H7 (cell line): ENCODE measurements at places on chromosomes 3 and 15.
A peak's percentile ranks its signal among the peaks of the same experiment; 100 is the strongest.

DNA sequence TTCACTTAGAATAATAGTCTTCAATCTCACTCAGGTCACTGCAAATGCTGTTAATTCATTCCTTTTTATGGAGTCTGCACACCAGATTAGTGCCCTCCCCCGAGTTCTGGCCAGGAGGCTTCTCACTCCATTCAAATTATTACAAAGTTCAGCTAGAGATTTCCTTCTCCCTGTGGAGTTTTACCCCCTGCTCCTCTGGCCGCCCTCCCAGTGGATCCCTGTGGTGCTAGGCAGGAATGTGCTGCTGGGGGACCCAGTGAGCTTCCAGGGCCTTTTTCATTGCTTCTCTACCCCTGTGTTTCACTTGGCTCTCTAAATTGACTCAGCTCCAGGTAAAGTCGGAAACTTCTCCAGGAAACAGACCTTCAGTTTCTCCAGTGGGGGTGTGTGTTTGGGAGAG, 42.7 kb upstream of the CD200R1L start:
- DNase-seq, result no peak

GRCh38 chr15:58724466-58724865, 25.0 kb downstream of the ADAM10 start:
- DNase-seq, result no peak

- DNase-seq, result peak; percentile 94
These were observed at the start of gene ST8SIA2 for GRCh38 chr15:92393071-92393979. Gene ST8SIA2, plus strand, starts transcription at chr15:92393881. Its CDS starts 184 bp downstream, at chr15:92394065.

GRCh38 chr15:55279746-55280351, 9.8 kb downstream of the RAB27A start:
- DNase-seq, result no peak

DNA sequence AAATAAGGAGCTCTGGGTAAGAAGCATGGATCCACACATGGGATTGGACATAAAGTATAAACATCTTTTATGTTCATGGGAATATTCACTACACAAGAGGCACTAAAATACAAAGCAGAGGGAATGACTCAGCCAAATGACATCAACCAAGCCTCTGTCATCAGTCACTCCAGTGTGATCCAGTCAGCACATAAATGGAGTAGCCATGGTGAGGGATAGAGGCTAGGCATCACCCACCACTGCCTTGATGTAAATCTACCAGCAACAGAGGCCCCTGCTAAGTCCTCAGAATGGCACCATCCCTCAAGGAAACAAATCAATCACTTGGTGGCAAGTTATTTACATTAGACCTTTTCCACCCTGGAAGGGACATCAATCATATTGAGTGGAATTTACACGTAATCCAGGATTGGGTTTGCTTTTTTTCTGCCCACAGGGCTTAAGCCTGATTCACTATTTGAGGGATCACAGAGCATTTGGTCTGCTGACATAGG, 27.2 kb downstream of the VEPH1 start:
- no peak for DNase-seq

GRCh38 chr15:60936186-60936585, 292.9 kb downstream of the RORA start:
- no peak for DNase-seq

DNA sequence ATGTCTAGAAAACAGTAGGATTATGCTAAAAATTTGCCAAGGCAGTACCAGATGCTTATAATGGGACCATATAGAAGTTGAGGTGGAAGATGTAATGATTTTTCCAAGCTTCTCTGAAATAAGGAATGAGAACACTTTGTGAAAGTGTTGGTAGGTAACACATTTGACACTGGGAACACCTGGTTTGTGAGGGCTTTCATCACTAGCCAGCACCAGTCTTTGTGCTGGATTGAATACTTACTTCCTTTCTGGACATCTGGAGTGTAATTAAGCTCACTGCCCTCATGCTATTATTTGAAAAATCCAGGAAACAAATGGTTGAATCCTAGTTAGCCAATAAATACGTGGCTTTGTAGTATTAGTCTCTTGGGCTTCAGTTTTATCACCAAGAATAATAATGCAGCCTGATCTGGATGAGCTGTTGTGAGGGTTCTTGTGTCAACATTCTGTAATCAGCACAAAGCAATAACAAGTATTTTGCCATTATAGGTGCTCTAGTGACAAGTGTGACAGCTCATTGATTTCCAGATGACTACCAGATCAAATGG, 12.9 kb downstream of the CCDC80 start:
- DNase-seq, result no peak

- DNase-seq, result no peak
These were observed 5.7 kb upstream of the IQGAP1 start for GRCh38 chr15:90382320-90382719.

- peak; percentile 15 for DNase-seq
These were observed 56.8 kb upstream of the TGFBR2 start for GRCh38 chr3:30549600-30549999.

DNA sequence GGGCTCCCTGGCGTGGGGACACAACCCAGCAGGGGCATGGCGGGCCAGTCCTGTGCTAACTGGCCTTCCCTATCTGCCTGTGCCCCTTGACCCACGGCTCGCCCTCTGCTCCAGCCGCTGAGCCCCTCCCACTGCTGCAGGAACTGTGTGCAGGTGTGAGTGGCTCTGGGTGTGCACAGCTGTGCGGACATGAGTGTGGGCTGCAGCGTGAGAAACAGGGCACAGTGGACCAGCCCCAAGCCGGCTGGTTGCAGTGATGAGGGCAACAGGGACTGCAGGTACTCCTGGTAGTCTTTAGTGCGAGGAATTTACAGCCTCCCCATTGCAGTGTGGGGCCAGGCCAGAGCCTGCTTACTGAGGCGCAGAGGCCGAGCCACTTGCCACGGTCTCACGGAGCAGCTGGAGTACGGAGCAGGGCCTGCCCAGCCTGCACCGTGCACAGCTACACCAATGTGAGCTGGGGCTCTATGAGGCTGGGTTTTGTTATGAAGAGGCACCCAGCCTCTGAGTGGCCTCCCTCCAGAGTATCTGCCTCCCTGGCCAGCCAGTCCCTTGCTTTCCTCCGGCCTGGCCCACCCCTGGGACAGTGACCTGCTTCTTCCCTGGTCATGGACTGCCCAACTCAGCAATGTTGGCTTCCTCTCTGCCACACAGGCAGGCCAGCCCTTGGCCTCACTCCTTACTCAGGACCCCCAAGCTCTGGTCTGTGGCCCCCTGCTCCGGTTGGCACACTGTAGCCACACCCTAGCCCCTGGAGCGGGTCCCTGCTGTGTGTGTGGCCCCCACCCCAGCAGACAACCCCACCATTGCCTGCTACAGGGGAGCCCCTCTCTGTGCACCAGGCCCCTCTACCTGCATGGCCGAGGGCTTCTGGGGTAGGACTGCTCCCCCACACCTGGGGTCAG, 47.8 kb downstream of the PLXNA1 start:
- DNase-seq, result no peak

DNA sequence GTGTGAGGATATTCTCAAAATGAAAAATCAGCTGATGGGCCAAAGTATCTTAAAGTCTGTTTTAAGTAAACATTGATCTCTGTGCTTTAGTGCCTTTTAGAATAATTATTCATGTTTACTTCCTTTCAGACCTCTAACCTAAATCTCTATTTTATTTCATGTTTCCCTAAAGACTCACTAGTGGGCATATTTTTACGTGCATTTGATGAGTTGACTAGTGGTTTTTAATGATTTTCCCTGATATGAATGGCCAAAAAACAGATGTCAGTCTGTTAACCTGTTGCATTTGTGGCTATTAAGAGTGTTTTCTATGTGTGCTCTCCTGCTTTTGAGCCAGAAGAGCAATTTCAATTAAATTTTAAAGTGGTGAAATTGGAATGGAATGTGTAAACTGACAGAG, 6.9 kb downstream of the FAIM start:
- DNase-seq, result no peak

- DNase-seq, result no peak
These were observed 125.8 kb downstream of the LPP start for GRCh38 chr3:188279502-188280335.

DNA sequence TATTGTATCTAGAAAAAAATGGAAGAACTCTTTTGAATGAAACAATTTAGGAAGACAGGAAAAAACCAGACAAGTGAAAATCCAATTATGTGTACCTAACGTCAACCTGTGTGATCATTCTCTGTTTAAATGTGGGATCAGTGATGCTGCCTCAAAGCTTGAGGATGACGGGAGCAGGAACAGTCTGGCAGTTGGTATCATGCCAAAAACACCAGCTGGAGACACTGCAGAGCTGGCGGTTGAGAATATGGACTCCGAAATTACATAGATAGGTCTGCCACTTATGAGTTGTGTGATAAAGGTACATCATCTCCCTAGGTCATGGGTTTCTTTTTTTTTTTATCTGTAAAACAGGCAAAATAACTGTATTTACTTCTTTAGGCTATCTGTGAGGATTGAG, 480.5 kb downstream of the CNTN4 start:
- no peak for DNase-seq

DNA sequence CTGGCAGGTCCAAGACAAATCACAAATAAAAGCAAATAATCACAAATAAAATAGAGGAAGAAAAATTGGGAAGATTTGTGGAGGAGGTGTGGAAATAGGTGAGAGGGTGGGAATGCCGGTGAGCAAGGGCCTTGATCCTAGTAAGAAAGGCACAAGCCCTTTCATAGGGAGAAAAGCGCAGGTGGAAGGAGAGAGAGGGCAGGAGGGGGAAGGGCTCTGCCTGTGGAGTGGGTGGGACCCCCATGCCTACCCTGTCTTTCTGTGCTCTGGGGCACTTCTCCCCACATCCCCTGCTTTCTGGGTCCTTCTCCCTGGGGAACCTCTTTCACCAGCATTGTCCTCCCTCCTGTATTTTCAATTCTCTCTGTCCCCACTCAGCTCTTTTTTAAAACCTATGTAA, 711 bp upstream of the TGM5 start:
- no peak for DNase-seq

GRCh38 chr15:66184492-66184891, 69.1 kb downstream of the MEGF11 start:
- no peak for DNase-seq

GRCh38 chr15:78063217-78063616, 14.3 kb downstream of the TBC1D2B start:
- DNase-seq, result no peak

DNA sequence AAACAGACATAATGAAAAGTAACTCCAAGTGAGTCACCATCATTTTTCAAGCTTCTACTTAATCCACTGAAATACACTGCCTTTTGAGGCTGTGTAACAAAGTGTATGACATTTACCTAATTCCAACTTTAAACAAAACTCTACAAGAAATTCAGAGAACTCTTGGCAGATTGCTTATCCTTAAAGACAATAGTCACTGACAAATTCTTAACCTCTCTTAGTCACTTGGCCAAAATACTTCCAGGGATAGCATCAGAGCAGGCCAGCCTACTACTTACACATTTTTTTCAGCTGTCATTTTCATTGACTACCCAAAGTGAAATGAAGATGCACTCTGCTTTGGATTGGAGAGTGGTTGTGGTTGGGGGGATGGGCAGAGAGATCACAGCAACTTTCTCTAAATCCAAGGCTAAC, 3.6 kb downstream of the WWTR1 start:
- no peak for DNase-seq

DNA sequence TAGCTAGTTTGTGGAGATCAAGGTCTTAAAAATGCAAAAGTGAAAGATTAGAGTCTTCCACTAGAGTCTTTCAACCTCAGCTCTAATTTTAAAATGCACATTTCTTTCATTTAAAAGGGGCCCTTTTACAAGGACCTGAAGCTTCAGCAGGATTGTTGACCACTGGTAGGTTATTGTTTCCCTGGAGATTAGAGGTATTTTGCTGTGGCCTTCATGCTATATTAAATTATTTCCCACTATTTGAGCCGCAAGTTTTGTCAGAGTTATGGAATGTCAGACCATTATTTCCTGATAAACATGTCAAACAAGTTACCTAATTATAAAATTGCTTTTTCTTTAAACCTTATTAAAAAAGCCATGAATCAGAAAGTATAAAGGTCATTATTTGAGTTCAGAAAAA, 103.1 kb upstream of the CCNL1 start:
- DNase-seq, result no peak

DNA sequence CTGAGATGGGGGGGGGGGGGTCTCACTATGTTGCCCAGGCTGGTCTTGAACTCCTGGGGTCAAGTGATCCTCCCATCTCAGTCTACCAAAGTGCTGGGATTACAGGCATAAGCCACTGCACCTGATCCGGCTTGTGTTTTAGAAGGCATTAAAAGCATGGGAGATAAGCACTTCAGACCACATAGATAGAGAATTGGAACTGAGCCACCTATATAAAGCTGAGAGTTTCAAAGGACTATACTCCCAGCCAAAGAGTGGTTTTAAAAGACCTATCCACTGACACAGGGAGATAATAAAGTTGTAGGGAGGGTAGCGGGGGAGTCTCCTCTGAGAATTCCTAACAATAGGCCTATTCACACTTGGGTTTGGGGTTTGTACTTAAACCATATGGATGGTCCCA, 34.8 kb downstream of the DENND4A start:
- DNase-seq, result no peak

- DNase-seq, result no peak
These were observed 3.4 kb downstream of the TMCC1 start for GRCh38 chr3:129890125-129890524.

DNA sequence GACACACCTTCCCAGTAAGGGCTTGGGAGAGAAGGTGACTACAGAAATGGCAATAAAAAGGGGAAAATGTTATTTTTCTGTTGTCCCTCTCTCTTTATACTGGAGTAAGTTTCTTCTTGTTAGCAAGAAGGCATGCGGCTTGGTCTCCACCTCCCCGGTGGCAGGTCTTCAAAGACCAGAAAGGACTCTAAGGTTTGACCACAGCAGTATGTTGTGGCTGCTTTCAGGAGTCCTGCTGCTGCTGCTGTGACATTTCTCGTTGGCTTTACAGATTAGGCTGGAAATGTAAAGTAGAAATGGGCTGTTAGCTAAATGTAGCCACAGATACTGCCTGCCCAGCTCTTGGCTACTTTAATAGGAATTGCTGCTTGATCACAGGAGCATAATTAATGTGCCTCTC, 175.8 kb upstream of the ZBTB20 start:
- DNase-seq, result no peak

GRCh38 chr3:154884952-154885351, 195.2 kb upstream of the MME start:
- no peak for DNase-seq

GRCh38 chr3:72463083-72463482, 385.2 kb downstream of the SHQ1 start:
- no peak for DNase-seq

DNA sequence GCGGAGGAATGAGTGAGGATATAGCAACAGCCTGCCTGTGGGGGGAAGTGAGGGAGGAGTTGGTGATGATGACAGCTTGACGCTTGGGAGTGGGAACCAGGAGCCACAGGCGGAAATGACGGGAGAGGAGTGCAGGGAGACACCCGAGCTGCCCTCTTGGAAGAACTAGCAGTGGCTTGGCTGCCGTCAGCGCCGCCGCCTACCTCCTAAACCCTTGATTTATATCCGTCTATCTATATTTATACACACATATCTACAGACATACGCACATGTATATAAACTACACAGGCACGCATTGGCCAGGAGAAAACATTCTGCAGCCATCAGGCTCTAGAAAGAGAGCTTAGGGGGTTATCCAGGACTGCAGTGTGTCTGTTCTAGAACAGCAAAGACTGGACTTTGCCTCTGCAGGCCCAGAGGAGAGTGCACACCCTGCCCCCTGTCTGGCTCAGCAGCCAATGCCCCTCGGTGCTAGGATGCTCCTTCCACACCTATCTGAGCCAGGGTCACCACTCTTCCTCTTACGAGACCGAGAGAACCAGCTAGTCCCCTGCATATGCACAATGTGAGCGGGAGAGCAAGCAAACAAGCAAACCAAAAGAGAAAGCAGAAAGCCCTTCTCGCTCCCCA, 45.3 kb upstream of the MAGEF1 start:
- no peak for DNase-seq
